ENCODE measurements at places on chromosomes 6 and 20.

DNA sequence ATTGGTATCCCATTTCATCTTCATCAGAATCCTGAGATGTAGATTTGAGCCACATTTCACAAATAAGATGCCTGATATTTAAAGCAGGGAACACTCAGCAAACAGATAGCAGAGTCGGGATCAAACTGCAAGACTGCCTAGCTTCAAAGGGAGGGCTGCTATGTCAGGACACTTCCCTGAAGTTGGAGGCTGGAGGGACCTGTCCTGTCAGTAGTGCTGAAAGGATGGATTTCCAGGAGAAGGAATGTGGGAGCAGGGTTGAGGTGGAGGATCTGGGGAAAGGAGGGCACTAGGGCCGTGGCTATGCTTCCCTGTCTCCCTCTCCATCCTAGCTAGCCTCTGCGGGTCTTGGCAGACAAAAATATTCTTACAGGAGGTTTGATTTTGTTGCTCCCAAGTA is 32.2 kb downstream of the COX4I2 start:
- DNase-seq = no peak

DNA sequence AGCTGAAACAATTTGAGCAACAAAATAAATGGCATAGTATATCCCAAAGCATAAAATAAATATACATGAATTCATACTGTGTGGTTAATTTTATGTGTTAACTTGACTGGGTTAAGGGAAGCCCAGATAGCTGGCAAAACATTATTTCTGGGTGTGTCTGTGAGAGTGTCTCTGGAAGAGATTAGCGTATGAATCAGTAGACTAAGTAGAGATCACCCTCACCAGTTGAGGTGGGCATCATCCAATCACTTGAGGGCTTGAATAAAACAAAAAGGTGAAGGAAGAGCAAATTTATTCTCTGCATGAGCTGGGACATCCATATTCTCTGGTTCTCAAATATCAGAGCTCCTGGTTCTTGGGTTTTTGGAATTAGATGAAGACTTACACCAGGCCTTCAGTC is 17.9 kb downstream of the SLC22A16 start:
- no peak for DNase-seq

GRCh38 chr20:39939241-39939865 is 749.7 kb downstream of the MAFB start:
- DNase-seq = no peak

DNA sequence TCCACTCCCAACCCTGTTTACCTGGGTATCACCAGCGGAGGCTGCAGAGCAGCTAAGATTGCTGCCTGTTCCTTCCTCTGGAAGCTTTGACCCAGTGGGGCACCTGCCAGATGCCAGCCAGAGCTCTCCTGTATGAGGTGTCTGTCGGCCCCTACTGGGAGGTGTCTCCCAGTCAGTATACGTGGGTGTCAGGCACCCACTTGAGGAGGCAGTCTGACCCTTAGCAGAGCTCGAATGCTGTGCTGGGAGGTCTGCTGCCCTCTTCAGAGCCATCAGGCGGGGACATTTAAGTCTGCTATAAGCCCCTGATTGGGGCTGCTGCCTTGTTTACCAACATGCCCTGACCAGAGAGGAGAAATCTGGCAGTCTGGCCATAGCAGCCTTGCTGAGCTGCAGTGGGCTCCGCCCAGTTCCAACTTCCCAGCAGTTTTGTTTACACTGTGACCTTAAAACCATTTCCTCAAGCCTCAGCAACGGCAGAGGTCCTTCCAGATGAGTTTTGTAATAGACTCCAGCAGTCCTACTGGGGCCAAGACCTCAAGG is 2.8 kb downstream of the RAET1E start:
- no peak for DNase-seq

GRCh38 chr6:42740725-42741124 is 5.2 kb downstream of the TBCC start:
- no peak for DNase-seq

DNA sequence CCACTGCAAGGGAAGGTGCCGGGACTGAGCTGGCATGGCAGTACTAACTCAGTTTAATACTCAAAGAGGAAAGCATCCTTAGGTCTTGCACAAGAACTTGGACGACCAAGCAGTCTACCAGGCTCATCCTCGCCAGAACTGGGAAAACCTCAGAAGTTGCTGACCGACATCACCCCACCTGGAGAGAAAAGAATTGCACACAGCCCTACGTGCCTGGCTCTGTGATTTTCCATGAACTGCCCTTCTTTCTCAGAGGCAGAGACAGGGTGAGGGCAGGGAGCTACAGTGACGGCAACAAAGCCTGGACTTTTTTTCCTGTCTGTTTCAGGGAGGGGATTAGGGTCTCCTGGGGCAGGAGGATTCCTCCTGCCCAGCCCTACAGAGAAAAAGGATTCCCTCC is 8.0 kb downstream of the JAG1 start:
- DNase-seq = no peak

DNA sequence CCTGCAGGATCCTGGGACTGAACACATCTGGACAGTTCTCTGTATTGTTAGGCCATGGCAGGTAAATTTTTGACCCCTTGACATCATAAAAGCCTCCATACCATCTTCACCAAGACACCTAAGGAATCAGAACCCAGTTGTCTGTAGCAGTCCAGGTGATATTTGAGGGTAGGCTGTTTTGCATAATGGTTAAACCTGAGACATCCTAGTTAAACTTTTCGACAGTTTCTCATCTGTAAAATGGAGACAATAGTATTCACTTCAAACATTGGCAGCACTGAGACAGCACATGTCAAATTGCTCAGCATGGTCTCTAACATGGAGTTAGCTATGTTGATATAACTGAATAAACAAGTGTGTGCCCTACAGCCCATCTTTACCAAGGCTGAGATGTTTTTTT is 24.8 kb downstream of the C6orf62 start:
- no peak for DNase-seq

GRCh38 chr20:40894237-40894630 is 134.4 kb upstream of the TOP1 start:
- no peak for DNase-seq

DNA sequence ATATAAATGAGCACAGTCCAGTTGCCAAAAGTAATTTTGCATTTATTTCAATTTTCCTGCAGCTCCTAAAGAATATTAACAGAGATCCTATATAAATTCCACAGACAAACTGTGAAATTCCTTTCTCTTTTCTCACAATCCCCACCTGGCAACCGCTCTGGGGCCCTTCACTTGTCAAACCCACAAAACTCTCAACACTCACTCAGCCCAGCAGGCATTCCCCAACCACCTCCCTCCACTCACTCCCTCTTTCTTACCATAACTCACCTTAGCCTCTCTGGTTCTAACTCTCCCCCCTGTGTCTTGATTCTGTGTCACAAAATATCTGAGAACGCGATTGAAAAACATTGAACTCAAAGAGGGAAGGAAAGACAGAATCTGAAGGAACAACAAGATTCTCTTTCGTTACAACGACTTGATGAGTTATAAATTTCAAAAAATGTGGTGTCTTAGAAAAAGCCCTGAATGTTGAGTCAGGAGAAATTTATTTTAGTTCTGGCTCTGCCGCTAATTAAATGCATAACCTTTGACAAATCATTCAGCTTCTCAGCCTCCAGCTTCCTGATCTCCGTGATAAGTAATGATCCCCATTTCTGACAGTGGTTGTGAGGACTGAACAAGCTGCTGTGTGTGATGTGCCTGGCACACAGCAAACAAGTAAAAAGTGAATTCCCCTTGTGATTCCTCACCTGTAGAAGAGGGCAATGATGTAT is 87.9 kb downstream of the UNC5CL start:
- no peak for DNase-seq

GRCh38 chr20:24838546-24839535 is 110.2 kb upstream of the CST7 start:
- no peak for DNase-seq

DNA sequence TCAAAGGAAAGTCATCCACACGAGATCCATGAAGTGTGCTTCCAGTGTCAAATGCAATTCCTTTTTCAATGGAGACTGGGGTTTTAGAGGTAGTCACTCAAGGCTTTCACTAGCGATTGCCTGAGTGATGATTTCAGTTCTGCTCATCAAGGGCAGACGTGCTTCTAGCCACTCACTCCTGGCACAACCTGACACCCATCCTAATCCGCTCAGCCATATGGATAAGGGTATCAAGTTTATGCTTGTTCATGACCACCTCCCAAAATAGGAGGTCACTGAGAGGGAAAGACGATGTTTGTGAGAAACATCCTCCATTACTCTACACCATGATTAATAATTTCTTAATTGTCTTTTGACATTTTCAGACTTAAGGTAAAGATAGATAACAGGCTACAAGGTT is 91.3 kb upstream of the HEY2 start:
- no peak for DNase-seq

Data from stimulated activated CD8-positive, alpha-beta memory T cell treated with anti-CD3 and anti-CD28 coated beads, Interleukin-2, amount 100 ng/mL, for 48 hours (primary cell).